ENCODE measurements at places on chromosomes 12 and 14.

DNA sequence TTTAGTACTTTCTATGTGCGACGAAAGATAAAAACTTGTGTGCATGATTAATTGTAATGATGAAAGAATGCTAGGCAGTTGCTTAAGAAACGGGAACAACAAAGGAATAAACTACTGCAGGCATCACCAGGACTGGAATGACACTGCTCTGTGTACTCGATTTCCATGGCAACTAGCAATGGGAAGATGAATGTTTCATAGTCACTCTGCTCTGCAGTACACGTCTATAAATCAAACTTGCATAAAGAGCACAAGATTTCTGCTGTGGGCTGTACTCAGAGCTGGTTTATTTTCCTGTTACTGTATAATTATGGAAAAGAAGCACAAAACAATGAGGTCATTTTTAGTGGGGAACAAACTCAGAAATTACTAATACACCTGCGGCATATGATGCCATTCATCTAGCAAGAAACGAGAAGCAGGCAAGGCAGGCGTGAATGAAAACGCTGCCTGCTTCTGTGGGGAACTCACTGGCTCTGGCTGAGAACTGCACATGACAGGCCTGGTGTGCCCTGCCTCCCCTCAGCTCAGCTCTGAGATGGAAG lies 41.8 kb downstream of the EFCAB11 start:
- no peak overlapping the region for H3K4me3 ChIP-seq
- H3K27me3 ChIP-seq: peaks cover 49% of the 10 kb centered on the region
- DNase-seq: no peak
- peaks cover 8% of the 10 kb centered on the region for H3K4me1 ChIP-seq

DNA sequence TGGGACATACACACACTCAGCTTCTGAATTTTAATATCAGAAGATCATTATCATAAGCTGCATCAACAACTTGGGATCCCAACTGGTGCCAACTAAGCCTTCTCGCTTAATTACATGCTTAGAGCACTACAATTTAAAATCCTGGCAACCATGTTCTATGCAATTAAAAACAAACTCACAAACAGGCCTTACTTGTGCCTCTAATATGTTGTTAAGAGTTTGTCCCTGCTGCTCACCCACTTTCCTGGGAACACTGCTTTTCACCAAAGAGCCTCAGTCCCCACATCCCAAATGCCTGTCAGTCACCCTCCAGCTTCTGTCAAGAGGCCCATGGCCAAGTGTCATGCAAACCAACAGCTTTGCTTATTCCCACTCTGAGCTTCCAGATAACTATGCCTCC lies 69.7 kb downstream of the TTC9 start:
- H3K27me3 ChIP-seq: peaks cover 6% of the 10 kb centered on the region
- H3K4me1 ChIP-seq: peaks cover 5% of the 10 kb centered on the region
- DNase-seq: no peak
- H3K4me3 ChIP-seq: no peak overlapping the region

- no peaks in the 10 kb centered on the region for H3K27me3 ChIP-seq
- H3K4me1 ChIP-seq: peaks cover 37% of the 10 kb centered on the region
Measured at GRCh38 chr12:19454837-19455236, 15.5 kb downstream of the AEBP2 start.

GRCh38 chr14:67311868-67312267 lies 47.7 kb downstream of the ATP6V1D start:
- no peak overlapping the region for H3K27ac ChIP-seq
- no peaks in the 10 kb centered on the region for H3K27me3 ChIP-seq
- DNase-seq: no peak
- H3K4me1 ChIP-seq: no peaks in the 10 kb centered on the region

DNA sequence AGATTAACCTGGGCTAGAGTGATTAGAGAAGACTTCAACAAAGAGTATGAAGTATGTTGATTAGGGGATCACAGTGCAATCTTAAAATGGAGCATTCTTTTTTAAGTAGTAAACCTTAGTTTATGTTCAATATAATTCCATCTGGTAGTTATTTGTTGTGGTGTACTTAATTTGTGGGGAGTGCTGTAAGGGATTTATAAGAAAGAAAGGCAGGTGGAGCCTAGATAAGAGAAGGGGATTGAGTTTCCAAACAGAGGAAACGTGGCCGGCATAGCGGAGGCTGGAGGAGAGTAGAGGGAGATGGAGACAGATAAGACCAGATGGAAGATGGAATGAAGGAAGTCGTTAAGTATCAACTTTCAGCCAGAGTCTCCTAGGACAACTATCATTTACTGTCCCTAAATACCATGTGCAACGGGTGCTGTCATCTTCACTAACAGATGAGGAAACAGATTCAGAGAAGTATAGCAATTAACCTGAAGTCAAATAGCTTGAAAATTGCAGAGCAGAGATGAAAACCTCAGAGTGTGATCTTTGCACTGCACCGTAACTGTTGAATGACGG lies 38.1 kb downstream of the GOLGA5 start:
- peak overlapping the region; percentile 45 for H3K27ac ChIP-seq
- H3K4me1 ChIP-seq: peaks cover 9% of the 10 kb centered on the region
- H3K36me3 ChIP-seq: peaks cover 14% of the 10 kb centered on the region
- no peak for DNase-seq

DNA sequence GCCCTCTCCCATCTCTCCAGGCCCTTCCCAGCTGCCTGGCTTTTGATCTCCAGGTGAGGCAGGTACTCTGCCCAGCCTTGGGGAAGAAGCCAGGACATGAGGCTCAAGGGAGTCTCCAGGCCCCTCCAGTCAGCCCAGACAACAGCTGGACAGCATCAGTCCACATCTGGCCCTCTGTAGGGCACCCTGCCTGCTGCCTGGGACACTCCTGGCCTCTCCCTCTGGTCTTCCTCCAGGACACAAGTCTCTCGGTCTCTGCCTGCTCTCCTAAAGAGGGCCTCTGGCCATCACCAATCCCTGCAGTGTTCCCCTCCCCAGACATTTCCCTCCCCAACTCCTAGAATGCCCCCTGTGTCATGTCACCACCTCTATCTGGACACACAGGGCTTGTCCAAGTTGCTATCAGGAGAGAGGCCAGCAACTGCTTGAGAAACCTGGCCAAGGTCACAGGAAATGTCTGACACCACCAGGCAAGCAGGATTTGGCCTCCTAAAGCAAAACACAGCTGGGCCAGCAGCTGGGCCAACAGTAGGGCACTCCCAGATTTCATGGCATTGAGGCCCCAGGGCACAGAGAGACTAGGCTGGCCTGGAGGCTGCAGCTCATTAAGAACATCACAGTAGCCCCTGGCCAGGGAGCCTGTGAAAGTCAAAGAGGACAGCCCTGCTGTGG lies 29.0 kb downstream of the LTBP2 start:
- no peak overlapping the region for H3K4me3 ChIP-seq
- peaks cover 10% of the 10 kb centered on the region for H3K27me3 ChIP-seq
- H3K27ac ChIP-seq: no peak overlapping the region
- H3K36me3 ChIP-seq: peaks cover 2% of the 10 kb centered on the region
- no peak for DNase-seq

DNA sequence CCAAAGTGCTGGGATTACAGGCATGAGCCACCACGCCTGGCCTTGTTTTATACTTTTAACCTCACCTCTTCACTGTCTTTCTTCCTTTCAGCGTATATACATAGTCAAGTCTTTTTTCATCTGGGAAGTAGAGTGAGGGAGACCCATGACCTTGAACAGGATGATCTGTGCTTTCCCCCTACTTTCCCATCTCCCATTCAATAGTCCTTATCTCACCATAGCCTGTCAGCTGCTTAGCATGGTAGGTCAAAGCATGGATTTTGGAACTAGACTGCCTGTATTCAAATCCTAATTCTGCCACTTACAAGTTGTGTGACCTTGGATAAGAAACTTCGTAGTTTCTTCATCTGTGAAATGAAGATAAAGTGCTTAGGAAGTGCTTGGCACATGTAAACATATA lies 96.4 kb upstream of the MON2 start:
- H3K4me3 ChIP-seq: no peak overlapping the region
- no peaks in the 10 kb centered on the region for H3K27me3 ChIP-seq
- DNase-seq: no peak

DNA sequence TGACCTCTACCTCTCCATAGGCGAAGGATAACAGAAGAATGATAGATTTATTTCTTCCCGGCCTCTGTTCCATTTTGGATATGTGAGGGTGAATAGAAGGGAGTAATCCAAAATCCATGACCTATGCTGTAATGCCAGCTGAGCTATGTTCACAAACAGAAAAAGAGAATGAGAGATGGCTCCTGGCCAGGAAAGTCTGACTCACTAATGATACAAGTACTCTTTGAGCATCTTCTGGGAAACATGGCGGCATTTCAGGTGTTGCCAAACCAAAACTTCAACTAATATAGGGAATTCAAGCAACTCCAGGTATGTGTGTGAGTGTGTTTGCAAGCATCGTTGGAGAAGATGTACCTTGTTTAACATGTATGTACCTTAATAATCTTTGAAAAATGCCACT lies 55.1 kb downstream of the MED13L start:
- no peak for DNase-seq
- H3K4me3 ChIP-seq: no peak overlapping the region
- H3K27ac ChIP-seq: no peak overlapping the region
- H3K36me3 ChIP-seq: peaks cover 4% of the 10 kb centered on the region
- H3K4me1 ChIP-seq: peaks cover 30% of the 10 kb centered on the region

- peak overlapping the region; percentile 77 for H3K27ac ChIP-seq
- H3K4me3 ChIP-seq: peak overlapping the region; percentile 95
- peaks cover 8% of the 10 kb centered on the region for H3K36me3 ChIP-seq
- no peak for DNase-seq
- H3K27me3 ChIP-seq: peaks cover 79% of the 10 kb centered on the region
Measured at GRCh38 chr12:1531654-1532374, 62.6 kb downstream of the FBXL14 start.

DNA sequence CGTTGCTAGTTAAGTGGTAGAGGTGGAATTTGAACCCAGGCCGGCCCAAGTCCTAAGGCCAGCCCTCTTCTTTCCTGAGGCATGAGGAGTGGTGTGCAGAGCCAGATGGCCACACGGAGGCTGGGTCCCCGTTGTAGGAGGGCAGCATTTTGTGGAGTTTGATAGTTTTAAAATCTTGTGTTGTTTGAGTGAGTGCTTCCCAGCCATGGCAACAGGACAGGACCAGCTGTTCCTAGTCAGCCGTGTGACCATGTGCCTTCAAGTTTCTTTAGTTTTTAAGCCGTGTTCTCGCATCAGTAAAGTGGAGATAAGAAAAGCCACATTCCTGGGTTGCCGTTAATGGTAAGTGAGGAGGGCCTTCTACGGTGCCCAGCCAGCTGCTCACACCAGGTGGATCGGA lies 44.4 kb downstream of the UBE3B start:
- peaks cover 12% of the 10 kb centered on the region for H3K36me3 ChIP-seq
- no peaks in the 10 kb centered on the region for H3K27me3 ChIP-seq
- no peaks in the 10 kb centered on the region for H3K4me1 ChIP-seq
- H3K27ac ChIP-seq: no peak overlapping the region
- DNase-seq: no peak

DNA sequence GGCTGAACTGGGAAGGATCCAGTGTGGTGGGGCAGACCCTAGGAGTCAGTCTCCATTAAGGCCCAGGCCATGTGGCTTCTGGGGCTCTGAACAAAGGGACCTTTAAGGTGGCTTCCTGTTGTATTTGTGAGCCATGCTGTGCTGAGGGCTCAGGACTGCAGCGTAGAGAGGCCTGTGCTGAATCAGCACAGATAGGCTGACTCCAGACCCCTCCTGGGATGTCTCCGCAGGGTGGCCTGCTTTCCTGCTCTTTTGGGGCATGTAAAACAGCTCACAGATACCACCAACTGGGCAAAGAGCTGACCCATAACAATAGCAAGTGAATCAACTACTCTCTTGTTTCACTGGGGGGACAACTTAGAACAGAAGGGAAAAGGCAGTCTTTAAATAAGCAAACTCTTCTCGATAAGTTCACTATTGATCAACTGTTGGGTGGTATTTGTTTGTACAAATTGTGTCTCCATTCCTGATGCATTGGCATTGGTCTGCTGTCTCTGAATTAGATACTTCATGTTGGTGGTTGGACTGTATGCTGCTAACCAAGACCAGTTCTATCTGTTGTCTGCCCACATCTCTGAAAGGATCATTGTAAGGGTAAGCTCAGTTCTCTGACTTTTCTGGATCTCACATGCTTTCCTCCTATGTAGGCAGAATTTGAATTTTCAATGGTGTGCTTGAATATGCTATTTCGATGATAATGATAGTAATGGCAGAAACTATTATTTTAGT lies 71.8 kb downstream of the MYRFL start:
- H3K27ac ChIP-seq: no peak overlapping the region
- H3K36me3 ChIP-seq: no peaks in the 10 kb centered on the region
- no peak for DNase-seq
- H3K27me3 ChIP-seq: peaks cover 16% of the 10 kb centered on the region
- H3K4me1 ChIP-seq: no peaks in the 10 kb centered on the region

GRCh38 chr12:4099276-4099675 lies 174.3 kb upstream of the CCND2 start:
- peaks cover 5% of the 10 kb centered on the region for H3K27me3 ChIP-seq
- no peak for DNase-seq
- no peak overlapping the region for H3K4me3 ChIP-seq
- H3K27ac ChIP-seq: no peak overlapping the region
- H3K4me1 ChIP-seq: peaks cover 8% of the 10 kb centered on the region

DNA sequence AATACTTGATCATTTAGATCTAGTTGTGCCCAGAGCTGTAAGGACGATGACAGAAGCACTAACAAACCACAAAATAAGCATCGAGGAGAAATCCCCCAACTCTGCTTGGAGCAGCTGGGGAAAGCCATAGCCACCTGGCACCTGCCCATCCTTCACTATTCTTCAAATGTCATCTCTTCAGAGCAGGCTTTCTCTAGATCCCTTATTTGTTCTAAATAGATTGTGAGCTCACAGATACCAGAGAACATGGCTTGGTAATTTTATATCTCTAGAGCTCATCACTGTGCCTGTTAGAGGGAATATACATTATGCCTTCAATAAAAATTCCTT lies 50.9 kb downstream of the GRIP1 start:
- no peaks in the 10 kb centered on the region for H3K36me3 ChIP-seq
- peaks cover 30% of the 10 kb centered on the region for H3K27me3 ChIP-seq
- H3K4me3 ChIP-seq: no peak overlapping the region

DNA sequence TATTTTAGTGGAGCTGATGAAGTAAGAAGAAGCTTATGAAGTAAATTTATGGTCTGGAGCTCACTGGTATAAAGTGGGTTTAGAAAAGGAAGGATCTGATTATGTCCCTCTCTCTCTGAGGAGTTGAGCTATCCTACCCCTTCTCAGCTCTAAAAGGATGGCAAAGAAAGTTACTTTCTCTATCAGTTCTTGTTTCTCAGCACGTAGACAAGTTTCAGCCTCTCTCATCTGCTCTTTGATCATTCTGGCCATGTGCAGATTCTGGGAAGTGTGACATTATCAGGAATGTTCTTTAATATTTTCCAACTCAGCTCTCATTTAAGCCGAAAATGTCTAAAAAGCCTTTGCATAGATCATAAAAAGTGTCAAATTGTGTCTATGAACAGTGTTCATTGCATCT lies 5.8 kb upstream of the EGLN3 start:
- H3K4me3 ChIP-seq: no peak overlapping the region
- DNase-seq: no peak
- no peak overlapping the region for H3K27ac ChIP-seq
- H3K27me3 ChIP-seq: peaks cover 15% of the 10 kb centered on the region

GRCh38 chr12:84201976-84202375 lies 710.6 kb downstream of the SLC6A15 start:
- no peaks in the 10 kb centered on the region for H3K27me3 ChIP-seq
- H3K36me3 ChIP-seq: no peaks in the 10 kb centered on the region
- no peaks in the 10 kb centered on the region for H3K4me1 ChIP-seq
- no peak overlapping the region for H3K27ac ChIP-seq
- no peak overlapping the region for H3K4me3 ChIP-seq

GRCh38 chr12:26162905-26163304 lies 32.5 kb upstream of the SSPN start:
- peaks cover 49% of the 10 kb centered on the region for H3K27me3 ChIP-seq
- H3K27ac ChIP-seq: no peak overlapping the region
- no peaks in the 10 kb centered on the region for H3K36me3 ChIP-seq
- DNase-seq: no peak
- H3K4me3 ChIP-seq: no peak overlapping the region
